Right forelimb (tissue), 1 donor: ENCODE measurements at places on chromosomes 4 and X.
A peak's percentile ranks its signal among the peaks of the same experiment; 100 is the strongest.

DNA sequence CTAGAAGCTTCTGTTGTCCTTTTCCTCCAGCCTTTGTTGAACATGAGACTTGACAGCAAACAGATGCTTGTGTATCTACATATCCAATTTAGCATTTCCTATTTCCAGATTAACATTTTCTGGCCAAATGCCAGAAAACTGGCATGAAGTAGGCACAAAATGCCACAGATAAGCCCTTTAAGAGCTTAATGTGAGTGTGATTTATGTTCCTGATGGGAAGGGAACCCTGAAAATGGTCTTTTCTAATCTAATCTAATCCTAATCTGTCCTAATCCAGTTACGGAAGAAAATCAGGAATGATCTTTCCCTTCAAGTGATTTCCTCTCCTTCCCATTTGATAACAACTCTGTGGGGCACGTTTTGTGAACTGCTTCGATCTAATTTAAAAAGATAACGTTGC, 133.0 kb upstream of the C1QTNF7 start:
- DNase-seq: no peak

DNA sequence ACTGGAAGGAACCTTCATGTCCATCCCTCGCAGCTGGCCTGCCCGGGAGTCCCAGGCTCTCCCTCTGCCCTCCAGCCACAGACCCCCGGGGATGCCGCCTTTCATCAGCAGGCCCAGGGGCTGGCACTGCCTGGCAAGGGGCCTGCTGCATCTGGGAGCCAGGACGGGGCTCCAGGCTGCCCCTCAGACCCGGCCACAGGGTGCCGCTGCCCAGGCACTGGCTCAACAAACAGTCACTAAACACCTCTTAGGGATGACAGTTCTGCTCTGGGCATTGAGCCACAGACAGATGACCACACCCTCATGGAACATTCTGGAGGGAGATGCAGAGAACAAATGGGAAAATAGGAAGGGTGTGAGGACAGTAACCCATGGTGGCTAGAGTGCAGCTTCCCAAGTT, 109.3 kb downstream of the HMX1 start:
- DNase-seq: peak; percentile 30

- no peak for DNase-seq
Observed at GRCh38 chrX:103791228-103791627, 14.6 kb downstream of the PLP1 start.

- no peak for DNase-seq
Observed at GRCh38 chrX:55326985-55327384, 62.3 kb upstream of the PAGE3 start.

DNA sequence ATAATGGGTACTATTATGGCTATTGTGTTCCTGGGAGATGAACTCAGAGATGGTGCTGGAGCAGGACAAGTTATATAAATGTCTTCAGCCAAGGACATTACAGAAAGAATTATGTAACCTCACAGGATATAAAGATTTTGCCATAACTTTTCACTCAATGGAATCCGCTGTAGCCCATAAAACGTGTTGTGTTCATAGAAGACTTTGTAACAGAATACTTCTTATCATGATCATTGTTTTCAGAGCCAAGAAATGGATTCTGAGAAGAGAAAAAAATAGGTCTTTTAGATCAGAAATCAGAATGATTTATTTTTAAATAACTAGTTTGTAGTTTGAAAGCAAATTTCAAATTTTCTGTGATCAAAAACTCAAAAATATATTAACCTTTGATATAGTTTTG, 441.0 kb upstream of the TENM3 start:
- no peak for DNase-seq

GRCh38 chr4:133130171-133130570, 18.9 kb upstream of the PCDH10 start:
- DNase-seq: no peak
